Ecto neural progenitor cell (in vitro differentiated cells): ENCODE measurements at places on chromosomes 7 and 10.

- no peak for DNase-seq
These were observed 94.8 kb downstream of the NSUN6 start for GRCh38 chr10:18556522-18557147.

DNA sequence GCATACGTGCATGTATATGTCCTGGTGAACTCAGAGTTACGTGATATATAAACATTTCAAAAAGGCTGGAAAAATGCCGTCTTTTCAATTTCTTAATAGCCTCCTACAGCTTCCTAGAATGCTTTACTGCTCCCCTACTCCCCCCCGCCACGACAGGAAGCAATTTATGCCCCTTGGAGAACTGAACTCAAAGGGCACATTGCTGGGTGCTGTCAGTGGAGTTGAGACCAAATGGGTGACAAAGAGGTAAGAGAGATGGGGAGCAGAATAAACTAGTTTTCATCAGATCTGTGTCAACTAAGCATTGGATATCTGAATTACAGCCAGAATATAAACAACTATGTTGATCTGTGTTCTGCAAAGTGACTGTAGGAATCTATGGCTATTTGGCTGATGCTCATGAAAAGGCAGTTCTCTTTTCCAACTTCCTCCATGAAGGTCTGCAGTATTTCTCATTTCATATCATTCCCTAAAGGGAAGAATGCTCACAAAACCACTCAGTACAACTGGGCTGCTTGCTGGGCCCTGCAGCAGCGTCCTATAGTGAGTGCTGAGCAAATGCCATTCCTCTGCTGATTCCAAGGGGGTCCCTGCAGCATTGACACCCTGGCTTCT lies 171.3 kb upstream of the HPS1 start:
- DNase-seq: no peak

DNA sequence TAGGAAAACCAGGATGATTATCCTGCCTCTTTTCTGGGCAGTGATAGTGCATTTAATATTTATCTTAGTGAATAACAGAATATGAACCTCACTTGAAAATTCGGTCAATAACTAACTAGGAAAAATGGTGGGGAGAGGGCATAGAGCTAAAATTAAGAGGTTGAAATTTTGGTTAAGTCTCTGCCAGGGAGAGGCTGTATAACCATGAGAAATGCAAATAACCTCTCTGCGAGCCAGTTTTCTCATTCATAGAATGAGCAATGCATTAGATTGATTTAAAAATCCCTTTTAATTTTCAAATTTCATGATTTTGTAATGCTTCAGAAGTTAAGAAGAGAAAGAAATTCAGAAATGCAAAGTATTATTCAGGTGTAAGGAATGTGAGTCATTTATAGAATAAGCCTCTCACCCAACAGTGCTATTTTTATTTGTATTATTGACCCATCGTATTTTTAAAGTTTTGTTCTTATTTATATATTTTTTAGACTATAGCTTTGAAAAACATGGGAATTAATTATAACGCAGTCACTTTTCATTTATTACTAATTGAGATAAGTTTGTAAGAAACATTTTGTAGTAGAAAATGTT lies 104.7 kb downstream of the PHF14 start:
- no peak for DNase-seq

DNA sequence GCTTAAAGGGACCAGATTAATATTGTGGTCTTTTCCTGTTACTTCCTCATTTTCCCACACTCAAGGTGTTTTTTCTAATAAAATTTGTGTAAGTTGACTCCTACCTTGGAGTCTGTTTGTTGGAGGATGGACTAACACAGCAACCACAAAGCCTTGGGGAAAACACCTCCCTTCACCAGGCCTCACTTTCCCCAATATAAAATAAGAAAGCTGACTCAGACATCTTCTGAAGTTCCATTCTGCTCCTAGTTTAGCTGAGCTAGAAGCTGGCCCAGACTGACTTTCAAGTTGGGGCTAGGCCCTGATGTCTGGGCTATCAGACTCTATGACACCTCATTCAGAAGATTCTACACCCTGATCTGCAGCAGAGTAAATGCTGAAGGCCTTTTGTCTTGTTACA lies 73.0 kb upstream of the ADRB1 start:
- DNase-seq: no peak

DNA sequence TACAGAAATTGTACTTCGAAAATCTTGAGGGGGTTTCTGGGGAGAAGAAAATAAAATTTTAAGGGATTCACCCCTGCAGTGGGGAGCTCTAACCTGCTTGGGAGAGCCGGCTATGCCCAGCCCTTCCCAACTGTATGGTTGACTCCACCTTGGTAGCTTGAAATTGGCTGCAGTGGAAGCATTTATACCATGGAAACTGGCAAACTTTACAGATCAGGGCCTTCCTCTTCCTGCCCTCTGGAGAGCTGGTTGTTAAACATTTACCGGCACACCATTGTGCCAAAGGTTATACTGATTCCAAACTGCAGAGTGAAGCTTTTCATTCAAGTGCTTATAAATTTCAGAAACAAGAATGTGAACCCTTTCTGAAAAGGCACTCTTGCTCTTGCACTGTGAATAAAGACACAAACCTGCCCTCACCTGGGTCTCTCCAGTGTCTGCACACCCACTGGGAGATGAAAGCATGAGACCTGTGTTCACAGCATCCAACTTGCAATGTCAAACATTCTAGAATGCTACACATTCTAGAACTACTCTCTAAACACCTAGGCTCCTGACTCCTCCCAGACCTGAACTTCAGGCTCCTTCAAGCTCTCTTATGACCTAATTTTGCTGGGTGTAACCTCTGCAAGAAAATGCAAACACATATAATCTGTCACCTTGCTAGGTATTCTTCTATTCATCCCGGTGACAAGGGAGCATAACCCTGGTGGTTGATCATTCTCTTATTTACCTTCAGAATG lies 44.7 kb downstream of the ABLIM1 start:
- no peak for DNase-seq

DNA sequence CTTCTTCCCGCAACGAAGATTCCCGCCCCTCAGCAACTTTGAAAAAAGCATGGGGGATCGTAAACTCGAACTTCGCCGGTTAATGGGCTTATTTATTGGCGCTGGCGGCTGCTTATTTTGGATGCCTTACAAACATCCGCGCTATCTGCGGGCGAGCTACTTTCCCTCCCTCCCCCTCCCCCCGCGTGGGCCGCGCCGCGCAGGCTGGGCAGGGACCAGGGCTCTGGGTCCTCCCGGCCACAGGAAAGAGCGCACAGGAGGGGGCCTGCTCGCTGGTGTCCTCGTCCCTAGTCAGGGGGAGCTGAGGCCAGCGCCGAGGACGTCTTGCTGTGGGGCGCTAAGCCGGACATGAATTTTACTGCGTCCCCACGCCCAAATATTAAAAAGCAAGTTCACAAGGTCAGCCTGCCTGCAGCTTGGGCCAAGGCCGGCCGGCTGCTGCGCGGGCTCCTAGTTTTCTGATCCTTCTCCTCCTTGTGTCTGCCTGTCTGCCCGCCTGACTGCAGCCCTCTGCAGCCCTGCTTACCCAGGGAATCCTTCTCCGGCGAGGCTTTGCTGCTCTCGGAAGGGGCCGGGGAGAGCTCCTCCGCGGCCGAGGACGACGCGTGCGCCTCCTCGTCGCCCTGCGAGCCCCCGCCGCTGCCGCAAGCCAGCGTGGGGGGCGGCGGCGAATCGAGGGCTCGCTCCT lies 1.2 kb downstream of the HOXA10 start:
- DNase-seq: no peak

DNA sequence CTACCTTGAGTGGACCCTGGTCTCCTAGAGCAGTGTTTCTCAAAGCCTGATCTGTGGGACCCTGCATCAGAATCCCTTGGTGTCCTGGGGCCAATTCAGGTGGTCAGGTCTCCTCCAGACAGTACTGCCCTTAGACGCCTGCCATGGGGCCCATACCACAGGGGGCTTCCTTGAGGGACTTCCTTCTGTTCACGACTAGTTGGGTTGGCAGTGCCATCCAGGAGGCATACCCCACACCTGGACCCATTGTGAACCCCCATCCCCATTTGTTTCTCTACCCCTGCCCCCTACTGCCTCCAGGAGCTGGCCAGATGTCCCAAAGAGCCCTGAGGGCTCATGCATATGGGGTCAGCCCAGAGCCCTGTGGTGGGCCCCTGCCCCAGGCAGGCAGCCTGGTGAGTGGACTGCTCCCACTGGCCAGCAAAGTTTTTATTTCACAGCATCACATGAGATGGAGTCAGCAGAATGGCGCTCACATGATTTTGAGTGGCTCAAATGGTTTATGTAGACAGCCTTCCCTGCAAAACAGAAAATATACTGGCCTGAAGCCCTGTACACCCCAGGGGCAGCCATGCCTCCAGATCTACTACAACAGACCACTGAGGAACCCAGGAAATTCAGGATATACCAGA lies 259.9 kb upstream of the ZMIZ1 start:
- DNase-seq: no peak

DNA sequence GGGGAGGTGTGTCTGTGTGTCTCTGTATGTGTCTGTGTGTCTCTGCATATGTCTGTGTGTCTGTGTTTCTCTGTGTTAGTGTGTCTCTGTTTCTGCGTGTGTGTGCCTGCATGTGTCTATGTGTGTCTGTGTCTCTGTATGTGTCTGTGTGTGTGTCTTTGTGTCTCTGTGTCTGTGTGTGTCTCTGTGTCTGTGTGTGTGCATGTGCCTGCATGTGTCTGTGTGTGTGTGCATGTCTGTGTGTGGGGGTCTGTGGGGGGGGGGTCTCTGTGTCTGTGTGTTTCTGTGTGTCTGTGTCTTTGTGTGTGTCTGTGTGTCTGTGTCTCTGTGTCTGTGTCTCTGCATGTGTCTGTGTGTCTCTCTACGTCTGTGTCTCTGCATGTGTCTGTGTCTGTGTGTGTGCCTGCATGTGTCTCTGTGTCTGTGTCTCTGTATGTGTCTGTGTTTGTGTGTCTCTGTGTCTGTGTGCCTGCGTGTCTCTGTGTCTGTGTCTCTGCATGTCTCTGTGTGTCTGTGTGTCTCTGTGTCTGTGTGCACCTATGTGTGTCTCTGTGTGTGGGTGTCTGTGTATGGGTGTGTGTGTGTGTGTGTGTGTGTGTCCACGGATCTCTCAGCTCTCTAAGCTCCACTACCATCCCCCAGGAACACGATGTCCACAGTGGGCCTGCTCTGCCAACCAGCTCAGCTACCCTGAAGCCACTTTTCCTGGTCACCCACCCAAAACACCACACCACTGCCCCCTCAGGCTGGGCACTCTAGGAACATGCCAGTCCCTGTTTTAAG lies 41.7 kb downstream of the RASGEF1A start:
- DNase-seq: peak; percentile 33

DNA sequence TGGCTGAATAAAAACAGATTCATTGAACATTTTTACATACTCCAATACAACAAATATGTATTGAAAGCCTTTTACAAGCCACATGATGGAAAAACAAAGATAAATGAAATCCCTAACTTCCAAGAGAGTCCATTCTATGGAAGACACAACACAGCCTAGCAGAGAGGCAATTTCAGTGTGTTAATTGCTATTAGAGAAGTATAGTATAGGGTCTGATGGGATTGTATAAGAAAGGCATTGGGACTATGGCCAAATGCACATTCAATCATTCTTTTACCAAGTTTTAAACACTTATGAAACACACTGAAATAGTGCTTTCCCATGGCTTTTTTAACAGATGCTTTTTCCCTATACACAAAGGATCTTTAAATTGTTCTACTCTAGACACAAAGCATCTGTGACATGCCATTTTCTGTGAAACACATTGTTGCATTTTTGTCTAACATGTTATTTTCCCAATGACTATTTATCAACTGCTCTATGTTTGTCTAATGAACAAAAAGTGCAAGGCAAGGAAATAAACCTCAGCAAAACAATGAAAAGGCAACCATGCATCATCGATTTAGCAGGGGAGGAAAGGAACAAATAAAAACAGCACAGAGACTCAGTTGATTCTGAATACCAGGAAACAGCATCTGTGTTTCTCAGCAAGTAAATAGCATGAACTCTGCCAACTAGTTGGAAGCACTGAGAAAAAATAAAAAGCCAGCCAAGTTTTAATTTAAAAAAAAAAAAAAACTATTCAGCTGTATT lies 42.4 kb upstream of the PHYHIPL start:
- DNase-seq: no peak

GRCh38 chr7:50314836-50315592 lies 10.5 kb downstream of the IKZF1 start:
- peak; percentile 48 for DNase-seq

DNA sequence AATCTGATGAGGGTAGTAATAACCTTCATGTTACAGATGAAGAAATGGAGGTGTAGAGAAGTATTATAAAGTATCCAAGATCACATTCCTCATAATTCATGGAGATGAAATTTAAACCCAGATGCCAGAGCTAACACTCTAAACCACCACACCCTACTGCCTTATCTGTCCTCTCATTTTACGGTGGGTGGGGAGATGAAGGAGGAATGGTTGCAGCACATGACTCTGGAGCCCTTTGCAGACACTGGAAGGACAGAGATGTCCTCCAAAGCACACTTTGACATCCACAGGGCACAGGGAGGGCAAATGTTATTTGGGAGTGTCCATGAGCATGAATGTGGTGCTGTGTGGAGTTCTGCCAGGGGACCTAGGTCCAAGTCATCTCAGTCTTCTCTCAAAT lies 1.1 kb downstream of the PLEKHS1 start:
- DNase-seq: no peak

DNA sequence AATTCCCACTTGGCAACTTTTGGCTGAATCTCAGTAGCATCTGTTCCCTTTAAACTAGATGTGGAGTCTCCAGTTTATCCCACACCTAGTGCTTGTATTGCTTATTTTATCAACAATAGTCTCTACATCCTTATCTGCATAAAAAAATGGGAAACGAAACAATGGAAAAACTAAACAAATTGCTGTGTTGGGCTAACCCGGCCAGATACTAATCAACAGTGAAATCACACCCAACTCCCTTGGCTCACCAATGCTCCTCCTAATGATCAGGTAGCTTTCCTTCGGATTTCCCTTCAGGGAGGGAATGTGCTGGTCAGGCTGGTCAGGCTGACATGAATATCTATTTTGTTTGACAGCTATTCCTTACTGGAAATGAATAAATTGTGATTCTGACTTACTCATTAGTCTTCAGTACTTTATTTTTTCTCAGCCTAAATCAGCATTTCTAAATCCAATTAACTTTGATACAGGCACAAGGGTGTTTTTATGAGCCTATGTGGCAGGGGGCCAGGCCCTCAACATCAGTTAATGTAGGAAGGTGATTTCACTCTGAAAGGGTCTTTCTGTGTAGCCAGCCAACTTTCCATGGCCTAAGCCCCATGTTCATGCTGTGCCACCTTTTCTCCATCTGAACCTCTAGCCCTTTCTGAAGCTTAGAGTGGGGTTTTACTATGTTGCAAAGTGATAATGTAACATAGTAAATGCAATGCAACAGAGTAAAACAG lies 170.5 kb upstream of the NPSR1 start:
- DNase-seq: no peak

GRCh38 chr10:73597346-73597745 lies 6.2 kb upstream of the USP54 start:
- DNase-seq: no peak
